ENCODE measurements at places on chromosomes 3 and 15. TPM values are rescaled to one million over a fixed set of nuclear protein-coding genes. Genes with fewer than 3 reads are reported as not detected.
A peak's percentile ranks its signal among the peaks of the same experiment; 100 is the strongest.

Gene P4HTM
- 28.9 TPM for polyA plus RNA-seq

DNA sequence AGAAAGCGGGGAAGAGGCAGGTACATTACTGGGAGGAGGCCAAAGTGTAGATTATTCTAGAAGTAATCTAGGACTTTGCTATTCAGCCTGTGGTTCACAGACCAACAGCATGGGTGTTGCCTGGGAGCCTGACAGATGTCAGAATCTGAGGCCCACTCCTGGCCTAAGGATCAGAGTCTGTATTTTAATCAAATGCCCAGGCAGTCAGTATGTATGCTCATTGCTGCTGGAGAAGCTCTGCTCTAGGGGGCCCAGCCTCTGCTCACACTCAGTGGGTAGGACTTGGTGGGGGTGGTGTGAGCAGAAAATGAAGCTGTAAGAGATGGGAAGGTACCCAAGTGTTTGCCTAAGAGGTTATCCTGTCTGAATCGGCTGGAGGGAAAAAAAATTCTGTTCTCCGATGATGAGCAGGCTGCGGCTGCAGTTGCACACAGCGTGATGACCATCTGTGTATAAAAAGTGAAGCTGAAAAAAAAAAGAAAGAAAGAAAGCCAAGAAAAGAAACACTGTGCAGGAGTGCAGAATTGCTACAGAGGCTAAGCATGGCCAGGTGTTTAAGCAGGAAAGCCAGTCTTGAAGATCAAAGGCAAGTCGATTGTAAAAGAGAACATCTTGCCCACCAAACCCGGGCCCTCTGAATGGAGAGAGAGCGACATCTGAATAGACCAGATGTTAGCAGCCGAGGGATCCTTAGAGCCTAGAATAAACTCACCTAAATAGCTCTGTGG is 65.2 kb downstream of the EIF4E3 start:
- no peak overlapping the region for H3K4me3 ChIP-seq
- no peaks in the 10 kb centered on the region for H3K27me3 ChIP-seq
- H3K36me3 ChIP-seq, result no peaks in the 10 kb centered on the region
- H3K4me1 ChIP-seq, result peaks cover 26% of the 10 kb centered on the region
- no peak for DNase-seq

- H3K27ac ChIP-seq, result no peak overlapping the region
- H3K27me3 ChIP-seq, result no peaks in the 10 kb centered on the region
- H3K4me3 ChIP-seq, result no peak overlapping the region
- peak; percentile 83 for DNase-seq
- peaks cover 6% of the 10 kb centered on the region for H3K4me1 ChIP-seq
Observed at GRCh38 chr15:95864467-95864886, 466.0 kb upstream of the NR2F2 start.

GRCh38 chr3:66144568-66145407 is 76.0 kb upstream of the SLC25A26 start:
- no peak for DNase-seq
- H3K27me3 ChIP-seq, result no peaks in the 10 kb centered on the region
- H3K4me1 ChIP-seq, result no peaks in the 10 kb centered on the region
- H3K27ac ChIP-seq, result no peak overlapping the region
- no peaks in the 10 kb centered on the region for H3K36me3 ChIP-seq

GRCh38 chr3:128392021-128392420 is 74.7 kb downstream of the DNAJB8 start:
- H3K36me3 ChIP-seq, result no peaks in the 10 kb centered on the region
- no peaks in the 10 kb centered on the region for H3K27me3 ChIP-seq
- DNase-seq, result no peak
- no peak overlapping the region for H3K27ac ChIP-seq
- peaks cover 12% of the 10 kb centered on the region for H3K4me1 ChIP-seq

DNA sequence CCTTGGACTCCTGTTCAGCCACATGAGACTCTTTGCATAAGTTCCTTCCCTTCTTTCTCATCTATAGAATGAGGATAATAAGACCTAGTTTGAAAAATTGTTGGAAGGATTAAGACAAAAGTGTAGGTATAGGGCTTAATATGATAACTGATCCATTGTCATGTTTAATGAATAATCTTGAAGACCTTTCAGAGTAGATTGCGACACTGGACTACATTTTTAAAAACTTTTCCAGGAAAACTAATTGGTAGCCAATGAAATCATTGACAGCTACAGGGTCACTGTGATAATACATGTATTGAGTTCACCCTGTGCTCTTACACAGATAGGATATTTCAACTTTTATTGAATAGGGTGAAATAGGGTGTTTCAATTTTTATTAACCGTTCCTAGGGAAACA is 78.5 kb upstream of the FBN1 start:
- no peak overlapping the region for H3K4me3 ChIP-seq
- no peaks in the 10 kb centered on the region for H3K4me1 ChIP-seq
- H3K27me3 ChIP-seq, result no peaks in the 10 kb centered on the region
- no peak for DNase-seq

DNA sequence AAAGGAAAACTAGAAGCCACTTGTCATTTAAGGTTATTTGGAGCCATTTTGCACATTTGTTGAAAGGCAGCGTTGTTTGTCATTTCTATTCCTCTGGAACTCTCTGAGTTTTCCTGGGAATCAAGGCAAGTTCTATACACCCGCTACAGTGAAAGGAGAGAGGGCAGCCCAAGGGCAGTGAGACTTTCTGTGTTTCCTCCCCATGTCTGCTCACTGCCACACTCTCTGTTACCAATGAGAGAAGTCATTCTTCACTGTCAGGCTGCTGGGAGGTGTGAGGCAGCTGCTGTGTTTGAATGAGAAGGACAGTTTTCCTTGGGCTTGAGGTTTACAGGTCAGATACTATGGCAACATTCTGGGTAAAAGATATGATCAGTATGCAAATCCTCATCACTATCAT is 36.0 kb downstream of the ATP13A5 start:
- H3K27me3 ChIP-seq, result no peaks in the 10 kb centered on the region
- no peaks in the 10 kb centered on the region for H3K4me1 ChIP-seq
- no peak overlapping the region for H3K4me3 ChIP-seq
- H3K27ac ChIP-seq, result no peak overlapping the region
